ENCODE measurements at places on chromosomes 16 and 17.

DNA sequence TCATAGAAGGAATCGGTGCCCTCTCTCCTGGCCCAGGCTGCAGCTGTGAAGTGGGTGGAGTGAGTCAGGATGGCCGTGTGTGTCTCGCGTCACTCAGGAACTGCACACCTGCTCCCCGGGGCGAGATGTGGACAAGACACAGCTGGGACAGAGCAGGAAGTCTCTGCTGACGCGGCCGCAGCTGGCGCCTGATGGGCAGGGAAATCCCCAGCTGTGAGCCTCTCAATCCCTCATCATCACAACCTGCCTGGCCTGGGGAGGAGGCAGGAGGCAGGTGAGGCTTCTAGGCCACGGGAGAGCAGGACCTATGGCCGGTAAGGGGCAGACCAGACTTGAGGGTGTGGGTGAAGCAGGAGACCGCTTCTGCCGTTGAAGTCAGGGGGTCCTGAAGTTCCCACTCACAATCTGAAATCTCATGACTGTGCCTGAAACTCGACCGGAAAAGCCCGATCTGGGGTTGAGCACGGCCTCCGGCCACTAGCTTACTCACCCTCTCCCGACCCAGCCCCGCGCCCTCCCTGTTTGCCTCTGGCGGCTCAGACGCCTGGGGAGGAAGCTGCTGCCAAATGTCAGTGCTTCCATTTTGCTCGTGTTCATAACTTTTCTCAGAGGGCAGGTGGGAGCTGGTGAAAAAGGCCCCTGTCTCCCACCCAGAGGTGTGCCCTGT, 1.1 kb upstream of the TRPV3 start:
- peak; percentile 81 for DNase-seq

- no peak for DNase-seq
Measured at GRCh38 chr16:14559809-14560241, 70.2 kb downstream of the PARN start.

GRCh38 chr16:66459878-66460277, 32.8 kb downstream of the BEAN1 start:
- no peak for DNase-seq

DNA sequence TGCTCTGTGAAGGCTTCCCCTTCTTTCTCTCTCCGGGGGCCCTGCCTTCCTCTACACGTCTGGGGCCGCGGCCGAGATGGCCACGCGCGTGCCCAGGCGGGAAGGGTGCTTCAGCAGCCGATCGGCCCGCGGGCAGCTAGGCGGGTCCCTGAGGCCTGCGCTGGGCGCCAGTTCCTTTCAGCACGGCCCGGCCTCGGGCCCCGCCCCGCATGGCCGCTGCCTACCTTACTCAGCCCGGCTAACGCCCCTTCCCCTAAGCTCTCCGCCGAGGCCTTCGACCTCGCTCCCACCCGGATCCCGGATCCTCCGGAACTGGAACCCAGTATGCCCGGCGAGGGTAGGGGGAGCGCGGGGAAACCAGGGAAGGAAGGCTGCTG, 335 bp downstream of the TMEM11 start:
- peak; percentile 53 for DNase-seq

- peak; percentile 86 for DNase-seq
Measured at GRCh38 chr17:2064980-2065785, 10.3 kb downstream of the HIC1 start.
